Peyer's patch (tissue), 4 donors: ENCODE measurements at places on chromosomes 12 and 14. TPM values are rescaled to one million over a fixed set of nuclear protein-coding genes. Genes with fewer than 3 reads are reported as not detected.

Gene WNK1
- 163 TPM for total RNA-seq

Gene ADIPOR2
- 63.3 TPM for total RNA-seq

Gene DIO3
- total RNA-seq = not detected

Gene IRAK3
- 26.4 TPM for total RNA-seq

Gene TCL1B
- total RNA-seq = not detected

Gene STXBP6
- total RNA-seq = 10.7 TPM

Gene SCNN1A
- 275 TPM for total RNA-seq

Gene GLIPR1L1
- not detected for total RNA-seq

Gene OASL
- not detected for total RNA-seq

Gene ANKRD33
- not detected for total RNA-seq

Gene KITLG
- total RNA-seq = 5.2 TPM

Gene SLC35E3
- 18.6 TPM for total RNA-seq

Gene WIF1
- not detected for total RNA-seq

Gene DHRS2
- not detected for total RNA-seq

Gene ANKS1B
- total RNA-seq = 2.5 TPM

Gene RNU6-7
- total RNA-seq = not detected

Gene BDKRB1
- total RNA-seq = 3.4 TPM

Gene RXYLT1
- total RNA-seq = 15.7 TPM
